CD4-positive, CD25-positive, alpha-beta regulatory T cell (primary cell): ENCODE measurements at places on chromosomes 12 and 14. TPM values are rescaled to one million over a fixed set of nuclear protein-coding genes. Genes with fewer than 3 reads are reported as not detected.

Gene BHLHE41
- not detected for polyA plus RNA-seq

Gene CCDC175
- polyA plus RNA-seq = not detected

Gene KRT77
- not detected for polyA plus RNA-seq

Gene RFX4
- polyA plus RNA-seq = not detected

Gene NRL
- 2.9 TPM for polyA plus RNA-seq

Gene CLEC4C
- not detected for polyA plus RNA-seq

Gene CDCA4
- 14.5 TPM for polyA plus RNA-seq

Gene MYF6
- not detected for polyA plus RNA-seq

Gene MYL2
- not detected for polyA plus RNA-seq
